ENCODE measurements at places on chromosomes 7 and 10. TPM values are rescaled to one million over a fixed set of nuclear protein-coding genes. Genes with fewer than 3 reads are reported as not detected.

FOXP2 gene
- total RNA-seq = 25.8 TPM

DOCK1 gene
- 78.8 TPM for total RNA-seq

DNA sequence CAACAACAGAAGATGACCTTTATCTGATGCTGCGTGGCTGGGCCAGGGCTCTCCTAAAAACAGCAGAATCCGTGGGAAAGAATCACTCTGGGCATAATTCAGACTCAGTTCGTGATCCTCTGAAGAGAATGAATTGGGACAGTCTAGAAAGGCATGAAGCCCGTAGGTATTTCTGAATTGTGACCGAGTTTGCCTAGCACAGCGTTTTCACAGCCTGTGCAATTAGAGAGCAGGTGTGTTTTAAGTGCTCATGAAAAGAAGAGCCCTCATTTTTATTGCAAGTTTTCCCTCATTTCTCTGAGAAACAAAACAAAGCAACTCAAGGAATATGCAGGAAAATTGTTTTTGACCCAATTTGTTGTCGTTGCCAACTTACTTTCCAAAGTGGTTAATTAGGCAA, 366.2 kb downstream of the WDR11 start:
- DNase-seq = no peak

GRCh38 chr7:129739427-129739826, 127.9 kb downstream of the NRF1 start:
- peak; percentile 67 for DNase-seq

DNA sequence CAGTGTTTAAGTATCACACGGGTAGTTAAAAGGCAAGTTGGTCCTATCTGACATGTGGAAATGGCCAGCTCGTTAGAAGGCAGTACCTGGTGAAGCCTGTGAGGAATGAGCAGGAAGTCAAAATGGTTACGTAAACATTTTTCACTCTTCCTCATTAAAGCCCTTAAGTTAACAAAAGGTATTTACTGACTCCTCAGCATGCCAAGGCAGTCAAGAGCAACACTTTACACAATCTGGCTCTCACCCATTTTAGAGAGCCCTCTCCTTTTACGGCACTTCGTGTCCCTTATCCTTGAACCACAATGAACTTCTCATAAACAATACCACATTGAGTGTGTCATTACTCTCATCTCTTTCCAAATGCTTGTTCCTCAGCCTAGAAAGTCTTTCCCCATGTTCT, 11.0 kb upstream of the RSBN1L start:
- no peak for DNase-seq

GRCh38 chr7:140909476-140910161, 15.1 kb downstream of the BRAF start:
- no peak for DNase-seq

- no peak for DNase-seq
Observed at GRCh38 chr10:11616021-11616420, 4.6 kb upstream of the USP6NL start.

DNA sequence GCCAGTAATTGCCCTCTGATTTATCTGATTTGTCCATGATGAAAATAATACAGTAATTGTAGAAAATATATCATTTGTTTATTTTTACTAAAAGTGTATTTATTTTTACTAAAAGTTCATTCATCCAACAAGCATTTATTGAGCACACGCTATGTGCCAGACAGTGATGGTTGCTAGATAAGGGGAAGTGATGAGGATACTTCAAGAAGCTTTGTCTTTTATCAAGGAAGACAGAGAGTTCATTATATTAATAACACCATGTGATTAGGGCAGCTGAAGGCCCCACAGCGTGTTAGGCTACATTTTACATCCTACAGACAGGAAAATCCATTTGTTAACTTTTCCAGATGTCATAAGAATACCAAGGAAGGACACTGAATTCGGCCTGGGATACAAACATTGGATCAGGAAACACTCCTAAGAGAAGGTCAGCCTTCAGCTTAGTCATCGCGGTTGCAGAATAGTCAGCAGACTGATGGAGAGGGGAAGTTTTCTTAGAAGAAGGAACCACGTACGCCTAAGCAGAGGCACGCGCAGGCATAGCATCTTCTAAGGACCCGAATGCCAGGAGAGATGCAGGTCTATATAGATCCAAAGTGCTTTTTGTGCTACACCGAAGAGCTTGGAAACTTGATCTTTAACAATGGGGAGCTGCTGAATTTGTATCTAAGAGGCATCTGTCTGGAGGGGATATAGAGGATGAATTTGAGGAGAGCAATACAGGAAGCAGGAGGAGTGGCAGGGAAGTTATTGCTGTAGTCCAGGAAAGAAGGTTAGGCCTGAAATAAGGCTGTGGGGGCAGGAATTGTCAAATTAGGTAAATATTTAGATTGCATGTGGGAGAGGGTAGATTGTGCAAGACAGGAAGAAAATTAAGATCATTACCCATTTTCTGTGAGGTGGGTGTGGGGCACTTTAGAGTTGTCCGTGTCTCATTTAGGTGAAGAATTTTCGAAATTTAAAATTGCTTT, 85.7 kb downstream of the LRGUK start:
- no peak for DNase-seq

Measured in tongue (tissue), 3 donors.